ENCODE measurements at places on chromosomes 11 and 22.

- DNase-seq, result no peak
Observed at GRCh38 chr22:29377979-29378378, 10.4 kb downstream of the AP1B1 start.

DNA sequence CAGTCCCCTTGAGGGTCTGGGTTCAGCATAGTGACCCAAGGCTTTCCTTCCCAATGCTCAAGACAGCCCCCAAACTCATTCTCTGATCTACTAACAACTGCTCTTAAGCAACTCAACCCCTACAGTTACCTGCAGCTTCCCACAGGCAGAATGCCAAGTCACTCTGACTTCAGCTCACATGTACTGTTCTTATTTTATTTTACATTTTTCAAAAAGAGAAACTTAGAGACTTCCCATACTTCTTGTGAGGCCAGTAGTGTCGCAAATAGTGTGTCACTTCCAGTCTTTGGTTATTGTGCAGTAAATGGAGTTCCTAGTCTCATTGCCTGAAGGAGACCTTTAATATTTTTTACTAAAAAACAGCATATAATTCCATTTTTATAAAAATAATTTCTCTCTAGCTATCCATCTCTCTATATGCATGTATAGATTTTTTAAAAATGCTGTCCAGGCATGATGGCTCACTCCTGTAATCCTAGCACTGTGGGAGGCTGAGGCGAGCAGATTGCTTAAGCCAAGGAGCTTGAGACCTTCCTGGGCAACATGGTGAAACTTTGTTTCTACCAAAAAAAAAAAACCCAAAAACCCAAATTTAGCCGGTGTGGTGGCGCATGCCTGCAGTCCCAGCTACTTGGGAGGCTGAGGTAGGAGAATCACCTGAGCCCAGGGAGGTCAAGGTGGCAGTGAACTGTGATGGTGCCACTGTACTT lies 41.8 kb downstream of the ENTHD1 start:
- DNase-seq, result peak; percentile 6

DNA sequence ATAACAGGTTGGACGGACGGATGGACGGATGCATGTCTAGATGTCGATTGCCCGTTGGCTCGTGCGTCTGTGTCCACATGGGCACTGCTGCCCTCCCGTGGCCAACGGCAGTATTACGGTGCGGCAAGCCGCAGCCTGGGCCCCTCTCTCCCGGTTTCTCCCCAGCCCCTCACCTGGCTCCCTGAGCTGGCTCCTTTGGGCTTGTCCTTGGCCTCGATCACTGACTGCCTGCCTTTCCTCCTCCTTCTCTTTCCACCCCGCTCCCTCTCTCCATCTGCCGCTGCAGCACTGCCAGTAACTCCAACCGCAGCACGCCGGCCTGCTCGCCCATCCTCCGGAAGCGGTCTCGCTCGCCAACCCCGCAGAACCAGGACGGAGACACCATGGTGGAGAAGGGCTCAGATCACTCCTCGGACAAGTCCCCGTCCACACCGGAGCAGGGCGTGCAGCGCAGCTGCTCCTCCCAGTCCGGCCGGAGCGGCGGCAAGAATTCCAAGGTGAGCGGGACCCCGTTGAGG lies 77.3 kb downstream of the SCN3B start:
- peak; percentile 26 for DNase-seq

DNA sequence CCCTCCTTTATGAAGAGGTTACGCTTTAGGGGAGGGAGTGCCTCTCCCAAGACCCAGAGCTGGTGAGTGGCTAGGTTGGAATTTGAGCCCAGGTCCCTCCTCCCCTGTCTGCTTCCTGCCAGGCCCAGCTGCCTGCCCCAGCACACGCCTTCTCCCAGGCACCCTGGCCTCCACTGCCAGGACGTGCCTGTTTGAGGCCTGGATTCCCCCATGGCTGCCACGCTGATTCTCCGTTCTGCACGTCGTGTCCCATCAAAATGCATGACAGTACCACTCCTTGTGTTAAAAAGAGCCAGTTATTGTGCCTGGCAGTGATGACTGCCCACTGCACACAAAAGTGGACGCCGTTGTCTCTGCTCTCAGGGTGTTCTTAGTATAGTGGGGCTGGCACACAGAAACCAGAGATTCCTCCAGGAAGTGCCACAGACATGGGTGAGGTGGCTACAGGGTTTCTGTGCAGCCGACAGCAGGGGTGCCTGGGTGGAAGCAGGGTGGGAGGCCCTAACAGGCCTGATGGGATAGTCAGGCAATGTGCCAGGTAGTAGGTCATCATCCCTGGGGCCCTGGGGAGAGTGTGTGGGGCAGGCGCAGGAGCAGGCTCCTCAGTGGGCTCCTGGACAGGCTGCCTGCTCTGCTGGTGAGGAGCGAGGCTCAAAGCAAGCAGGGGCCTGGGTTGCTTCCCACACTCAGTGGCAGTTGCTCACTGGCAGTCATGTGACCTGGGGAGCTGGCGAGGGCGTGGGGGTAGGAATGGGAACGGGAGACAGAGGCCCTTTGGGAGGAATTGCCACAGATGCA lies 24.2 kb downstream of the MED15 start:
- no peak for DNase-seq

DNA sequence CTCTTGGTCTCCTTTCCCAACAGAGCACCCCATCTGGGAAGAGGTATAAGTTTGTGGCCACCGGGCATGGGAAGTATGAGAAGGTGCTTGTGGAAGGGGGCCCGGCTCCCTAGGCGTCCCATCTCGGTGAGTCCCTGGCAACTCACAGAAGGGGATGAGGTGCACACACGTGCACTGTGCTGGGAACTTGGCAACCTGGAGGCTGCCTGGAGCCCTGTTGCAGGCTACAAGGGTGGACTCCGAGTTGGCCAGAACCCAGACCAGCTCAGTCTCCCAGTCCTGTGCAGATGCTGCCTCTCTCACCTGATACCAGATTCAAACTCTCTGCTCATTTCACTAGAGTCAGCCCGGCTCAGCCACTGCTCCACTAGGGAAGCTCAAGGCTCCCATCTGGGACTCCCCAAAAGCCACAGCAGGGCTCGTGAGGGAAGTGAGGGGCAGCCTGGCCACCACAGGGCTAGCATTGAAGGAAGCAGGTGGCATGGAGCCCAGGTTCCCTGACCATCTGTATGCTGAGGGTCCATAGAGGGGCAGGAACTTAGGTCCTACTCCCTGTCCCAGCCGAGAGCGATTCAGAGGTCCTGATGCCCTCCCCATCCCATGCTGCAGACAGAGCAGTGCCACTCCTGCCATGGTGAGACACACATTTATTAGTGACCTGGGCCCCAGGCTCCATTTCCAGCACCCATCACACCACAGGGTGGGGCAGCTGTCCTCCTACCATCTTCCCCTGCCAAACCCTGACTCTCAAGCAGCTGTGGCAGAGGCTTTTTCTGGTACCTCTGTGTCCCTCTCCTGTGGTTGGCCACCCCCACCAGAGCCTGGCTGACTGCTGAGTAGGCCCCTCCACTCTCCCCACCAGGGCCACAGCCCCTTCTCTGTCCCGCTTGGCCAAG lies 4.0 kb downstream of the PRR33 start:
- no peak for DNase-seq

DNA sequence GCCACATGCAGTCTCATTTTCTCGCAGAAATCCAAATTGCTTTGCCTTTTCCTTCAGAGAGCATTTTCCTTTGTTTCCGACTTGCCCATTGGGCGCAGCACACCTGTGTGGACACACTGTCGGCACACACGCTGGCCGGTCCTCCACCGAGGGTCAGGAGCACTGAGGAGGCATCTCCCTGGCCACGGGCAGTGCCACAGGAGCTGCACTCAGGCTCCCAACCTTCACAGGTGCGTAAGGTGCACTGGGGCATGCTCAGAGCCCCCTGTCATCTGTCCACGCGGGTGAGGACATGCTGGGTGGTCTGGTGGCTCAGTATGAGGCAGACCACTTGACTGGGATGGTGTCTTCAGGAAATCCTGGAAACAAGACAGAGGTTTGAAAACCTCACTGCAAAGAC lies 779.1 kb downstream of the BRD1 start:
- no peak for DNase-seq

DNA sequence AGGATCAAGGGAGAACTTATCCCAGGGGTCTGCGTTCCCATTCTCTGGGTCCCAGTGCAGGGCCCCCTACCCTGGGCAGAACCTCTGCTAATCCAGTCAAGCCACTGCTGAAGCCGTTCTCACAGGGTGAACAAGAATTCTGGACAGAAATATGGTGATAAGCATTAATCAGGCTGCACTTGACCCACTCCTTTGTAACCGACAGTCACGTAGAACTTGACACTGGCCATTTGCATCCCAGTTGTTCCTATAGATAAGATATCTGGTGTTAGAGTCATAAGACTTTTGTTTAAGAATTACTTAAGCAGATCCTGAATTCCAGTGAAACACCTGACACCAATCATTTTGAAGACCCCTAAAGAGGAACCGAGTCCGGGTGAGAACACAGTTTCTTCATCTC lies 107.5 kb upstream of the THY1 start:
- no peak for DNase-seq

GRCh38 chr11:94897330-94897768 lies 76.0 kb downstream of the CWC15 start:
- DNase-seq, result peak; percentile 42

DNA sequence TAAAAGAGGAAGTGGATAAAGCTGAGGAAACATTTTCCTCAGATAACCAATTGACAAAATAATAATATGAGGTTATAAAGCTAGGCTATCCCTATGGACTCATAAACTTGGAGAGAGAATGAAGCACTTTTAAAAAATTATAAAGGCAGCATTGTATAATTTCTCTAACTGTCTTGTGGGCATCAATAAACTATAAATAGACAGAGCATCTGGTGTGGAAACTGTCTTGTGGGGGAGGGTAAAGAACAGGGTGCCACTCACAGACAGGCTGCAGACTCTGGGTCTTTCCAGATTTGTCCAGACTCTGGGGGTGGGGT lies 333.5 kb downstream of the BUD13 start:
- DNase-seq, result no peak

DNA sequence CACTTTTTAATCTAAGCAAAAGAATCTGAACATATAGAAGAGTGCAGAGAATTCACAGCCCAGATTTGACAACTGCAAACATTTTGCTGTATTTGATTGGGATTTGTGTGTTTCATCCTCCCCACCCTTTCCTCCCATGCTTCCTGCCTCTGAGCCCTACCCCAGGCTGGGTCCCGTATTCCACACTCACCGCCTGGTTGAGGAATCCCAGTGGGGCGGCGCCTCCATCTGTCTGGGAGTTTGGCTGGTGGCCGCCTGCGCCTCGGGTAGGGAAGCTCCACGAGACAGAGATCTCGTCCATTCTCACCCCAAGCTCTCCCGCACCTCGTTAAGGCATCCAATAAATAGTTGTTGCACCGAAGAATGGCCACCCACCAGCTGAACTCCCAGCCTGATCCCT lies 105.9 kb upstream of the SLC22A12 start:
- DNase-seq, result no peak

DNA sequence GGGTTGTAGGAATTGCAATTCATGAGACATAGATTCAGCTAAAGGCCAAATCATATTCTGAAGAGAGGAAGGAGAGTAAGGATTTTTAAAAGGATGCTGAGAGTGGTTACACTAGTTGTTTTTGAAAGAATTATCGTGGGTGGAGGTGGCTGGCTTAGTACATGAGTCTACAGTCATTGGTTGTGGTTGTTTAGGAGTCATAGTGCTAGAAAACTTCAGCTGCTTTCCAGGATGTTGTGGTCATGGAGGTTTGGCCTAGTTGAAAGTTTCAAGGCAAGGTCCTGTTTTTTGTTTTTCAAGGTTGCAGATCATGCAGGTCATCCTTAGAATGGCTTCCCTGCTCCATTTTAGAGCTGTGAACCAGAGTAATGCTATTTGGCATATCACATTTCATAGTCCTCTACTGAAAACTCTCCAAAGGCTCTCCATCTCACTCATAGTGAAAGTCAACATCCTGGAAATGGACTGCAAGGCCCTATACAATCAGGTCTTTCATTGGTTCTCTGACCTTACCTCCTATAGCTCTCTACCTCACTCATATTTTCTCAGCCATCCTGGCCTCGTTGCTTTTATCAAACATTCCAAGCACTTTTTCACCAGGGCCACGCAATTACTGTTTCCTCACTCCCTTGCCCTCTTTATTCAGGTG lies 26.1 kb upstream of the ZBTB44 start:
- DNase-seq, result no peak

DNA sequence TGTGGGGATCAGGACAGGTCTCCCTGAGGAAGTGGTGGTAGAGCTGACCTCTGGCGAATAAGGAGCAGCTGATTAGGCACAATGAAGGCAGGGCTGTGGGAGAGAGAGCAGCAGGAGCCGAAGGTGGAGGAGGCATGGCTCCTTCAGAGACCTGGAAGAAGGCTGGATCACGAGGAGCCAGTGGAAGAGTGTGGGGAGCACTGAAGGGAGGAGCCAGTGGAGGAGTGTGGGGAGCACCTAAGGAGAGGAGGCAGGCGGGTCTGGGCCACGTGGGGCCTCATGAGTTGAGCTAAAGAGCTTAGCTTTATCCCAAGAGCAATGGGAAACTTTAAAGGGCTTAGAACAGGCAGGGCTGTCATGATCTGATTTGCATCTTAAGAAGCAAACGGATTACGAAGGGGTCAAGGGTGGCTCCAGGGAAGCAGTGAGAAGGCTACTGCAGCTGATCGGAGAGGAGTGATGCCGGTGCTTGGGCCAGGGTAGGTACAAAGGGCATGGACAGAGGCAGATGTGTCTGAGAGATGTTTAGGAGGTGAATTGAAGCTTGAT lies 44.9 kb upstream of the EIF3D start:
- no peak for DNase-seq

DNA sequence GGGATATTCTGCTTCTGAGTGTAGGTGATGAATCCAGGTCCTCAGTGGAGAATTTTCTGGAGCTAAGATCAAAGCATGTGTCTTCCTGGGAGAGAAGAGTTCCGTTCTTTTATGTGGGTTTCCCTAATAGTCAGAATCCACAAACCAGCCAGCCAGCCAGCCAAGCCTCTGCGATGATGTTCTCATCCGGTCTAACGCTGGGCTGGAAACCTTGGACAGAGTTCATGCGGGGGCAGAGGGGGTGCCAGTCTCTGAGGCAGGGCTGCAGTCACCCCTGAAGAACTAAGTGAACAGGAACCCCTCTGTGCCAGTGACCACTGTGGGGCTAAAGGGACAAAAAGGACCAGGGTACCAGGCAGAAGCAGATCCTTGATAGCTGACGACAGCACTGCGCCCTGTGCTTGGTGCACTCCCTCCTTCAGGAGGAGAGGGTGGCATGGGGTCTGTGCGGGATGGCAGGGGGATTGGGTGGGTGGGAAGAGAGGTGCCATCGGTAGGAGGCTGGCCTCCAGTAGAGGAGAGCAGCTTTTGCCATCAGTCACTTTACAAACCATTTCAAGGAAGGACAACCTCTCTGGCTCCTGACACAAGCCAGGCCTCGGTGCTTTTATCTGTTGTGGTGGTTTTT lies 27.1 kb downstream of the ADAMTS15 start:
- DNase-seq, result no peak

- no peak for DNase-seq
Observed at GRCh38 chr11:45313171-45313865, 27.2 kb upstream of the SYT13 start.

Measured in HL-60 (cell line).